ENCODE measurements at places on chromosomes 2 and 18.

DNA sequence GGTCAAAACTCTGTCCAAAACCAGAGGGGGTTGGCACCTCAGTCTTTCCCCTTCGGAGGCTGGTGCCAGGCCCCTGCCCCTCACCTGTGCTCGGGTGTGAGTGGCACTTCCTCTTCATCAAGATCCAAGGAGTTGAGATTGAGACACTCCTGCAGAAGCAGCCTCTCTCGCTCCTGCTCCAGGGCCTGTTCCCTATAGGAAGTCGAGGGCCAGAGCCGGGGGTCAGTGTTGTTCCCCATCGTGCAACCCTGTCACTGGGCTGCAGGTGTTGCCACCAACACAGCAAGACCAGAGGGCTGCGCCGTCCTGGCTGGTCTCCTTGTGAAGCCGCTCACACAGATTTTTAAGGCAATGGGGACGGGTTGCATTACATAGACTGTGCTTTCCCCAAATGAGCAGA is 18.9 kb downstream of the FAM178B start:
- DNase-seq = no peak

DNA sequence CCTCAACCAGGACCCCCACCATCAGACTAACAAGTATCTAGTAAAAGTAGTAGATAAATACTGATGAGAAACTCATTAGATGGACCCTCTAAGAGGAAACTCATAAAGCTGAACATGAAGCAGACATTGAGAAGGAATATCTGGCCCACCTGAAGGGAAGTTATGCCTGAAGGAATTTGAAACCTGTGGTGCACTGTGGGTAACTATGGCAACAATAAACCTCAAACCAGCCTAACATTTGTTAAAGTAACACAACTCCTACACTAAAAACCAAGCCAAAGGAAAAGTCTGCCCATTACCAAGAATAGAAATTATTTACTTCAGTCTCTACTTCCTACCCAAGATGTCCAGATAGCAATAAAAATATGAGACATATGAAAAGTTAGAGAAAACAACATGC is 43.4 kb downstream of the KIAA1328 start:
- no peak for DNase-seq

GRCh38 chr2:44949329-44950151 is 8.0 kb downstream of the SIX3 start:
- DNase-seq = peak; percentile 66

DNA sequence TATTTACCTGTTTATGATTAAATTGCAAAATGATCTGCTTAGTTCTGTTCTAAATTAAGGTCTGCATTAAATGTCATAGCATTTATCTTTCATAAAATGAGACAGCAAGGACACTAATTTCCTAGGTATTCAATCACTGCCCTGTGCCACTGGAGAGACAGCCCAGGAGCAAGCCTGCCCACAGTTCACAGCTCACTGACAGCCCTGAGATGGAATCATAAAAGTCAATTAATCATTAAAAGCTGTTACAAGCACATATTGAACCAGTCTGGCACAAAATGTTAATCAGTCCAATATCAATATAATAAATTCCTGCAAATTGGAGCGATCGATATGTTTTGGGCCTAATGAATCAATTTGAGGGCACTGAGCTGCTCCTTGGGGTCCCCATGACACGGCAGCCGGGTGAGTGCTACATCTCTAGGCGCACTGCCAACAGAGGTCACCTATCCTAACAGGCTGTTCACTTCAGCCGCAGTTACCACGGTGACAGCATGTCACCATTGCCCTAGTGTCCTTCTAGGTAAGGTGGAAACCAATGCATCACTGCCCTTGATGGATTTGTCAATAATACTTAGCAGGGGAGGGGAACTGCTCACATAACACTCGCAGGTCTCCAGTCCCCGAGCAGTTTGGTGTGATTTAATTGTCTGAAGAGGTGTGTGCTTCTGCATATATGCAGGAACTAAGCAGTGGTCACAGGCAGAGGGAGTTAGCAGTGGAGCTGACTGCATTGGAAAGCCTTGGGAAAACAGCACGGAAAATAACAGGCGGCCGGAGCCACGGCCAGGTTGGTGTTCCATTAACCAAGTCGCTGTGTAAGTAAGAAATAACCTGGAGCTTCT is 47.3 kb downstream of the POU3F3 start:
- DNase-seq = peak; percentile 85

DNA sequence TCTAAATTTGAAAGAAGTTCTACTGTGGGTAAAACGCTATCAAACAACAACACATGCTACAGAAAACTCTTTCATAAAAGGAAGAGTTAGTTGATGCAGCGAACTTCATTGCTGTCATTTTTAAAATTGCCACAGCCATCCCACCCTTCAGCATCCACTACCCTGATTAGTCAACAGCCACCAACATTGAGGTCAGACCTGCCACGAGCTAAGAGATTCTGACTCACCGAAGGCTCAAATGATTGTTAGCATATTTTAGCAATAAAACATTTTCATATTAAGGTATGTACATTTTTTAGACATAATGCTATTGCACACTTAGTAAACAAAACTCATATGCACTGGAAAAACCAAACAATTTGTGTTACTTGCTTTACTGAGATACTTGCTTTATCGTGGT is 347.1 kb downstream of the CLIP4 start:
- no peak for DNase-seq

GRCh38 chr2:33104726-33105125 is 158.0 kb downstream of the LTBP1 start:
- no peak for DNase-seq

DNA sequence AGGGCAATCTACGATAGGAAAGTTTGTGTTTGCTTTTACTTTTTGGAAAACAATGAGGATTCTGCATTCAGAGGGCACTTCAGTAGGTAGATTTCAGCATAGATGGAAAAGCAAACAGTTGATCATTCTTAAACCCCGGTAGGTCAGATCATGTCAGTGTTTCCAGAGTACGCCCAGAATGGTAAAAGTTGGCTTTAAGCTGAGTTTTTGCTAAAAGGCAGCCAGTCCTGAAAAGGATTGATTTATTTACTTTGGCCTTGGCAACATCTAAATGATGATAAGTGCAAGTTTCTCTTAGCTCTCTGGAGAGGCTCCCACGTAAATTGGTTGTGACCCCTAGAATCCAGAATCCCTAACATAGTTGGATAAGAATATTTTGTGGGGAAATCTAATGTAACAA is 168.0 kb downstream of the DIS3L2 start:
- no peak for DNase-seq

DNA sequence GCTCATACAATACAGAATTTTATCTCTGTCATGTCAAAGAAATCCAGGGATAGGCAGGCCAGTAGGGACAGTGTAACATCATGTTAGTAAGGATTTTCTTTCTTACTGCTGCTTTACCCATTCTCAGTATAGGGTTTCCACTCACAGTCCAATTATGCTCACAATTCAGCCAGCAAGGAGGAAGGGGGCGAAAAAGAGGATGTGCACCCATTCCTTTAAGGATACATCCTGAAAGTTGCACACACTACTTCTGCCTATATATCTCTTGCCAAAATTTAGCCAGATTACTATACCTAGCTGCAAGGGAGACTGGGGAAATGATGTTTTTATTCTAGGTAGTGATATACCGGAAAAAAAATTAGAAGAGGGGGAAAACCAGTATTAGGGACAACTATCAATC is 66.1 kb downstream of the BAZ2B start:
- DNase-seq = no peak

GRCh38 chr2:113965644-113966043 is 75.8 kb downstream of the ACTR3 start:
- DNase-seq = peak; percentile 8

- DNase-seq = no peak
These were observed 33.4 kb downstream of the ARHGAP25 start for GRCh38 chr2:68767996-68768395.
